Suppressor macrophage (primary cell): ENCODE measurements at places on chromosomes 3 and 15.

- DNase-seq = no peak
These were observed 11.1 kb downstream of the ISLR start for GRCh38 chr15:74184582-74185091.

DNA sequence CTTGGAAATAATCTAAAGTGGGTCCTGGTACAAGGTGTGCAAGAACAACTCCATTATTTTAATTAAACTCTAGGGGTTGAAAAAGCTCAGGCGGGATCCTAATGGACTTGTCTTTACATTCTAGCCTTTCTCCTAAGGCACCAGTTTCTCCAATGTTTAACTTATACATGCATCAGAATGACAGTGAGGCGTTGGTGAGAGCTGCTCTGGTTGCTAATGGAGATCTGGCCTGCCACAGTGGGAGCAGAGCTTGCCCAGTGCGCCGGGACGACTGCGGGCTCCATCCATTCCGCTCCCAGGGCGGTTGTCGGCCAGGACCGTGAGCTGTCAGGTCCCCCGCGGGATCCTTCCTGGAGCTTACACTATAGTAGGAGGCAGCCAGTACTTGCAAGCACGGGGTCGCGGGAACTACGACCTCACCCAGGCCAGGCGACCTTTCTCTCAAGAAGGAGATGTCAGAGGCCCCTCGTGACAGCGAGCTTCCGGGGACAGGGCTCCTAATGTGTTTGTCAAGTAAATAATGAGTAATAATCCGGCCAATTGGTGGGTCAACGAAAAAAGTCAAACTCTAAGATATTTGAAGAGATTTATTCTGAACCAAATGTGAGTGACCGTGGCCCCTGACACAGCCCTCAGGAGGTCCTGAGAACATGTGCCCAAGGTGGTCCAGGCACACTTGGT is 991 bp upstream of the HIGD1A start:
- DNase-seq = peak; percentile 12

DNA sequence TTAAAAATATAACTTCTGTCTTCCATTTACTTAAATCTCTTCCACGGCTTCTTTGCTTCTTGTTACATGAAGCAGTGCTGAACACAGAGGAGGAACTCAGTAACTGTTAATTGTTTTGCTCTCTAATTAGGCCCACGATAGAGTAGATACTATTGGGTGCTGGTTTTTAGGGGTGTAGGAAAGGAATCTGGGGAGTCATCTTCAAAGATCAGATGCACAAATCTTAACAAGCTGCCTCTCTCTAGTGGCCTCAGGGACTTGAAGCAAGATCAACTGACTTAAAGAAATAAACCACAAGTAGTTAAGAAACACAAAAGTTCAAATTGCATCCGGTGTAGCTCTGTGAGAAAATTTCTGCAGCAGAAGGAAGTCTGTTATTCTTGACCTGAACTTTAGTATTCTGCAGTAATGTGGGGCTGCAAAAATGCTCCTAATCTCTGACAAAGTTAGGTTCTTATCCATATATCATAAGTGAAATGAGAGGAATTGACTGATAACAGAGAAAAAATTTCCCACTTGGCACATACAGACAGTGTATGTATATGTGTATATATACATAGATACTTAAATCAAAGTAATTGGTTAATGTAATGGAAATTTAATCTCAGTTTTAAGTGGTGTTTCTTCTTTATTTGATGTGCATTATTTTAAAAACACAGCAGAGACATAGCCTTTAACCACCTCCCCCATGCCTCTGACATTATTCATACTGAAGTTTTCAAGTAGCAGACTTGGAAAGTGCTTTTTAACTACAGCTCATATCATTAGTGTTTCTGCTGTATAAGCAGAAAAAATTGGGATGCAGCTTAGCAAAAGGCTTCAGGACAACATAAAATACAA is 51.8 kb downstream of the CHST2 start:
- DNase-seq = peak; percentile 33

- no peak for DNase-seq
These were observed 134.0 kb downstream of the IL5RA start for GRCh38 chr3:2976212-2976611.
